ENCODE measurements at places on chromosomes 13 and 19.
A peak's percentile ranks its signal among the peaks of the same experiment; 100 is the strongest.

DNA sequence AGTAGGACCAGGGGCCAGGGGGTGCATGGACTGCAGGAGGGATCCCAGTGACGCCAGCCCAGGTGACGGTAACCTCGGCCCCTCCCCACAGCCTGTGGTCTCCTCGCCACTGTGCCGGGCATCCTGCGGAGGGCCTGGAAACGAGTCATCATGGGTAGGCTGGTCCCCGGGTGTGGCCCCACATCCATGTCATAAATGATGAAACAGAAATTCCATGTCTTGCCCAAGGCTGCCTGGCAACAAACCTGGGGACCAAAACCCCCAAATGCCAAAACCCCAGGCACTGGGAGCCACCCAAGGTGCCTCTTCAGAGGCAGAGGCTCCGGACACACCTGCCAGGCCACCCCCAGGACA lies 20.9 kb downstream of the MAP2K2 start:
- no peak for DNase-seq

GRCh38 chr13:99375738-99376080 lies 68.5 kb upstream of the GPR183 start:
- DNase-seq, result no peak

DNA sequence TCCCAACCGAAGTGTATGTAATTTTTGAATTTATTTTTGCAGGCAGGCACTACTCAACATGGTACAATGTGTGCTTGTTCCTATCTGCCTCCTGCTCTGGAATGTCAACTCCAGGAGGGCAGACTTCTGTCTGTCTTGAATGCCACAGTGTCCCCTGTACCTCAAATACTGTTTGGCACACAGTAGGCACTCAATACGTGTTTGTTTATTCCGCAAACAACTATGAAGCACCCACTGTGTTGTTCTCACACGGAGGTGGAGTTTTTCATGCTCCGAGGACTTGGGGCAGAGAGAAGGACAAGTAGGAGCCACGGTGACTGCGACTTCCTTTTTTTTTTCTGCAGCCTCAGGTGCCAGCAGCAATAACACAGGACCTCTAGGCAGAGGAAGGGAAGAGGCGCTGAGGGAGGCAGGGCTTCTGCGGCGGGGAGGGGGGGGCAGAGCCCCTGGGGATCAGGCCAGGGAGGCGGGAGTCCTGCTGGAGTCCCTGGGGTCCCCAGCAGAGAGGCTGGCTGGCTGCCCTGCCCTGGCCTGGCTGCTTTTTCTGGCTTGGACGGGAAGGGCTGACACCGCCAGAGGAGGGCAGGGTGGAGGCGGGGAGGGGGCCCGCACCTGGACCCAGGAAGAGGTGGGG lies 29.3 kb upstream of the TNFAIP8L1 start:
- no peak for DNase-seq

GRCh38 chr19:45484273-45484945 lies 12.4 kb downstream of the RTN2 start:
- DNase-seq, result no peak

- DNase-seq, result no peak
Measured at GRCh38 chr19:48603001-48603400, 3.5 kb upstream of the SPACA4 start.

GRCh38 chr13:95050800-95051615 lies 250.2 kb downstream of the ABCC4 start:
- DNase-seq, result no peak

GRCh38 chr19:47407417-47407774 lies 11.9 kb downstream of the MEIS3 start:
- DNase-seq, result no peak

GRCh38 chr13:113304121-113304520 lies 7.1 kb downstream of the LAMP1 start:
- DNase-seq, result no peak

DNA sequence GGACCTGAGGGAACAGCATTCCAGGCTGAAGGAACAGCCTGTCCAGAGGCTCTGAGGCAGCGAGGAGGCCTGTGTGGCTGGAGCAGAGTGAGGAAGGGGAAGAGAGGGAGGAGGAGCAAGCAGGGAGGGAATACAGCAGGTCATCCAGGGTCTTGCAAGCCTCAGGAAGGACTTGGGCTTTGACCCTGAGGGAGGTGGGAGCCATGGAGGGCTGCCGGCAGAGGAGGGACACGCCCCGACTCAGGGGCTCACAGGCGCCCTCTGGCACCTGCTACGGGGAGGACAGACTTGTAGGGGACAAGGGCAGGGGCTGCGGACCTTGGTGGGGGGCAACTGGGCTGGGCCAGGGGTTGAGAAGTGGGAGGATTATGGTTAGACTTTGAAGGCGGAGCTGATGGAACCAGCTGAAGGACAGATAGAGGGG lies 4.7 kb downstream of the TINCR start:
- DNase-seq, result no peak

DNA sequence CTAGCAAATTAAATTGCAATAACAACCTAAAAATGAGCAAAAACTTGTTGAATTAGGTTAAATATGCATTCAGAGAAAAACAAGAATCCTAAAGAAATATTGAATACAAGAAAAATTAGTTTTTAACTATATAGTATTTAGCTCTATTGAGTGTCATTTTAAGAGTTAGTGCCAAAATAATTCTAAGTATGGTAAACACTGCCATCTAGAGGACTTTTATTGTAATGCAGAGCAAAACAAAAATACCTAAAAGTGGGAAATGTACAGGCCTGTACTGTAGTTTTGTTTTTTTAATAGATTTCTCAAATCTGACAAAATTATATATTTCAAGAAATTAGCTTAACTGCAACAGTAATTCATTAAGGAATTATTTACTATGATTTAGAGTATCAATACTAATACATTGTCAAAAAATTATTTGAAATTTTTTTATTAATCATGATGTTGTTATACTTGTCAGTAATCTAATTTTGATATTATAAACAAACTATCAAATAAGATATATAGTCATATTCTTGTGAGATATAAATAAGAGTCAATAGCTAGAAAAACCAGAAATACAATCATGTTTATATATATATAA lies 8.2 kb upstream of the PCDH9 start:
- DNase-seq, result peak; percentile 4

DNA sequence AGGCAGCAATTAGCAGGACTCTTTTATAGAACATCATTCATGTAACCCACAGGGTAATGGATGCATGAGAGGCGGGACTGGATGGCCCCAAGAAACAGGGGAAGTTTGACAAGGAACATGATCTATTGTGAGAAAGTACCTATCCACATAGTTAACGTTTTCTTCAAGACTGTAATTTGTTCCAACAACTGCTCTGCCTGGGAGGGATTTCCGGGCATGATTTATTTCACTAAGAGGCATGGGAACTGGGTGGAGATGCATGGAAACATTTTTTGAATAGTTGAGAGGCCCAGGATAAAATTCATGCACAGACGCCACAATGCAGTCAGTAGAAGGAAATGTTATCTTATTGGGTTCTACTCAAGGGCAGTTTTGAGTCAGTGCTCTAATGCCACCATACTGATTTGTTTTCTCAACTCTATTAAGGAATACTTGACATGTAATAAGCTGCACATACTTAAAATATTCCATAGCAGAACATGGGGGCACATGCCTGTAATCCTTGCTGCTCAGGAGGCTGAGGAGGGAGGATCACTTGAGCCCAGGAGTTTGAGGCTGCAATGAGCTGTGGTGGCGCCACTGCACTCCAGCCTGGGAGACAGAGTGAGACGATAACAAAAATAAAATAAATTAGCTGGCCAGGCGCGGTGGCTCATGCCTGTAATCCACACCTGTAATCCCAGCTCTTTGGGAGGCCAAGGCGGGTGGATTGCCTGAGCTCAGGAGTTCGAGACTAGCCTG lies 9.9 kb upstream of the ATG4D start:
- peak; percentile 79 for DNase-seq

DNA sequence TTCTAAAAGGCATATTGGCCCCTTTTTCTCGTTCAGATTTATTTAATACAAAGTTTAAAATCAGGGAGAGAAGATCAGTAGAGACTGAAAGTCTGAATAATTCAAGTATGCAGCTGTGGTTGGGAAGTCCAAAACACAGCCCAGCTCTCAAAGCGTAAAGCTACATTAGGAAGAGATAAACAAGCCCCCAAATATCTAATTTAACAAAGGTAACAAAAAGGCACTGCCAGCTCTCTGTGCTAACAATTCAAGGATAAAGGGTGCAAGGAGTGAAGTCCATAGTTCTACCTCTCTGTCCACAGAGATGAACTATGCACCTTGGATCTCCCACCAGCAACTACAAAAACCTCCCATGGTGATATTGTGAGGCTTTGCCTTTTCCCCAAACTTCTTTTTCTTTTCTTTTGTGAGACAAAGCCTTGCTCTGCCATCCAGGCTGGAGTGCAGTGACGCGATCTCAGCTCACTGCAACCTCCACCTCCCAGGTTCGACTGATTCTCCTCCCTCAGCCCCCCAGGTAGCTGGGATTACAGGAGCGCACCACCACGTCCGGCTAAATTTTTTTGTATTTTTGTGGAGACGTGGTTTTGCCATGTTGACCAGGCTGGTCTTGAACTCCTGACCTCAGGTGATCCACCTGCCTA lies 104.4 kb downstream of the LHFPL6 start:
- DNase-seq, result no peak

GRCh38 chr13:24097064-24097463 lies 63.5 kb upstream of the SPATA13 start:
- no peak for DNase-seq

DNA sequence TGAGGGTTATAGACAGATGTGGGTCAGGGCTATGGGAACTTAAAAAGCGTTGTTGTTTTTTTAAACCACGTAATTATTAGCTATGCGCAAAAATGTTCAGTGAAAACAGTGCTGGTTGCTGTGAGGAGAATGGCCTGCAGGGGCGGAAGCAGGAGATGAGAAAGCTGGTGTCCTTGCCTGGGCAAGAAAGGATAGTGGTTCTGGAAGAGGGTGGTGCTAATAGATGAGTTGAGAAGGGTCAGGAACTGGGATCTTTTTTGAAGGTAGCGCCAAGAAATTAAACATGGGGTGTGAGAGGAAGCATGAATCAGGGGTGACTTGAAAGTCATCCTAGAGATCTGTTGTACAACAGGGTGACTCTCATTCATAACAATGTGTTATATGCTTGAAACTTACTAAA lies 4.8 kb upstream of the SMG9 start:
- peak; percentile 69 for DNase-seq

DNA sequence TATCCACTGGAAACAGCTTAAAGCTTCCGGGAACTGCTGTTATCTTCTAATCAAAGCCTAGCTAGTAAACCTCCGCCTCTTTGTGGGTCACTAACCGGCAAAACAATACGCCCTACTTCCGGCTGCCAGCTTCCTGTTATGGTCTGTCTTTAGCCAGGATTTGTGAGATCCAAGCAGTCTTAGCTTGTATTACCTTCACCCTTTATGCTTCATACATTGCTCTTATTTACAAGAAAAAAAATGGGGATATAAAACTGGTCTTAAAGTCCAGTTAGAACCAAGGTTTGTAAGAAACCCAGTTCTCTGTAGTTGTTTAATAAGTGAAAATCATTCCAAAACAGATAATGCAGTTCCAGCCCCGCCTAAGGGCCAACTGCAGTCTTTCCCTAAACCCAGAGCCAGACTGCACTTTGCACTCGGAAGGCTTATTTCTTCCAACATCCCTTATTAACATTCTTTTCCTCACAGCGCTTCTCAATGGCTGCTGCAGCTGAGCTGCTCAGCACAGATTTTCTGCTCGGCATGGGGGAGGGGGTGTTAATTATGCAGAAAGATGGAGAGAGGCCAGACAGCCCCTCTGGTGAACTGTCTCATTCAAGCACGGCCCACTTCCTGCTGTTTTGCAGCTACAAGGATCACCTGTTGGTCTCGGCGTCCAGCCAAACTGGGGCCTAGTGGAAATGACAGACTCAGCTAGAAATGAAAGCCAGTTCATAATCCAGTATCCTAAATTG lies 368.4 kb downstream of the KLF12 start:
- no peak for DNase-seq

DNA sequence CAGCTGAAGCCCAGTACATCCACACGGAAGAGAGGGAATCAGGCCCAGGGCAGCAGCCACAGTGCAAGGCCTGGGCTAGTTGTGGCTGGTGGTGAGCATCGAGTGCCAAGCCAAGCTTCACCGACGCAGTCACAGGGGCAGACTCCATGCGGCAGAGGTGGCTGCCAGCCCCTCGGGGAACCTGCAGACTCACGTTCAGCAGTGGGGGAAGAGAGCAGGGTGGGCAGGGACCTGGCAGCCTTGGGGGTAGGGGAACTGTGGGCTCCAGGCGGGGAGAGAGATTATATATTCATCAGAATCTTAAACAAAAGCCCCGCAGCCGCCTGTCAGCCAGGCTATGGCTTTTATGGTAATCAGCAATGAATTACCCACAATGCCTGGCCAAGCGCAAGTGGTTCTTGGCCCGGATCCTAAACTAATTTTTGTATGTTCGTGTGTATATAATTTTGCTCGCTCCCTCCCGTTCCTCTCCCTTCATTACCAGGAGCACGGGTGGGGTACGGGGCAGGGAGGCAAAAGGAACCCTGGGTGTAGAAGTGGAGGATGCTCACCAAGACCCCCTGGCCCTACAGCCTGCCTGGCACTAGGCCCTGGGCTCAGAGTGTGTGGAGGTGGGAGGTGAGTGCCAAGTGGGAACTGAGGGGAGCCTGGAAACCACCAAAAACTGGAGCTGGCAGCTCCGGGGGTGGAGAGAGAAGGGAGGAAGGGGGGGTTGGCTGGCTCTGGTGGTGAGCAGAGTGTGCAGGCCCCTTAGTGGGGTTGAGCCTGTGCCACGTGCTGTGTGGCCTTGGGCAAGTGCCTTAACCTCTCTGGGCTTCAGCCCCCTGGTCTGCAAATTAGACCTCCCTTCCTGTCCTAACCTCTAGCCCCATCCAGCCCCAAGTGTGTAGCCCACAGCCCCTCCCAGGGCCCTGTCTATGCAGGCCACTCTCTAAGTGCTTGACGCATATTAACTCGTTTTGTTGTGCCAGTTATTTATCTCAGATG lies 31.9 kb downstream of the PTPRS start:
- no peak for DNase-seq

- DNase-seq, result no peak
Measured at GRCh38 chr13:45788011-45788410, 63.5 kb downstream of the SIAH3 start.

- DNase-seq, result peak; percentile 22
Measured at GRCh38 chr13:44818428-44818827, 170.8 kb downstream of the NUFIP1 start.

DNA sequence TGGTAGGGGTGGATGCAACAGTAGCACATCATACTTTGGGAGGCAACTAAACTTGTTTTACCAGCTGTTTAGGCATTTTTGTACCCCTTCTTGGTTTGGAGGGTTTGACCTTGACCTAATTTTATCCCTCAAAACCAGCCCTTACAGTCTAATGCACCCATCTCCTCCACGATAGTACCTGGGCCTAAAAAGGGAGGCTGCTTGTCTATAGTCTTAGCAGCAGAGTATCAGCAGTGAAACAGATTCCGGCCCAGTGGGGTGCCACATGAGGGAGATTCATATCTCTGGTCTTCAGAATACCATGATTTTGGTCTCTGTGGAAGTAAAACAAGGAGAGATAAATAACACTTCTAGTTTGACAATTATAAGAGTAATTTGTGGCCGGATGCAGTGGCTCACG lies 39.5 kb upstream of the ATP12A start:
- DNase-seq, result no peak

Measured in HTR-8/SVneo (cell line).